ENCODE measurements at places on chromosomes 7 and 10.

GRCh38 chr10:47421057-47421952 is 37.2 kb upstream of the ZNF488 start:
- DNase-seq, result no peak

GRCh38 chr7:116173051-116174028 is 37.0 kb upstream of the TES start:
- no peak for DNase-seq

GRCh38 chr10:103277713-103278536 is 987 bp downstream of the INA start:
- DNase-seq, result no peak

DNA sequence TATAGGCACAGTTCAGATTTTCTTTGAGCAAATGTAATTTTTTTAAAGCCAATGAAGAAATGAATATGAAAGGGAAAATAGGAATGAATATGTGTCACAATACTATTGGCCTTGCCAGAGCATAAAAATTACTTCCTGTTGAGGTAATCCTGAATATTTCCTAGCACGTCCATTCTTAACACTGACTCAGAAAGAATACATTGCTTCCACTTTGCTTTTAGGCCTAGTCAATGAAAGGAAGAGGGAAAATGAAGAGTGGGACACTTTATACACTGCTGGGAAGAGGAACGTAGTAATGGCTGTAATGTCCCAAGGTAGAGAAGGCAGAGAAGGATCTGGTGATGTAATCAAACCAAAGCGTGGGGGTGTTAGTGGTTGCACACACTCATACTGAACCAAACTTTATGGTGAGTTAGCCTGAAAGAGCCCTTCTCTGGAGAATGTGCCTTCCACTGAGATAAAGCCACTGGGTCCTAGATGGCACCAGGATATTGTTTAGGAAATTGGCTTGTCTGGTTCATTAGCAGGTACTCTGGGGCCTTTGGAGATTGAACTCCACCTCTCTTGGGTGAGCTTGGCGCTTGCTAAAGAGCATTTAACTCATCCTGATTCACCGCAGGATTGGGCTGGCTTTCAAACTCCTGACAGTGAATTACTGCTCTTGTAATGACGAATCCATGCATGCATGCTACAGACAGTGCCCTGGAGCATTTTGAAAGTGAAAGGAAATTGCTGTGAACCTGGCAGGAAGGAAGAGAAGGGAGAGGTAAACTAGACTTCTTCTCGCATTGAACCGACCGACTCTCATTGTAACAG is 254.9 kb downstream of the KIAA1217 start:
- DNase-seq, result no peak

- DNase-seq, result no peak
Measured at GRCh38 chr7:102434039-102434486, 688 bp downstream of the ORAI2 start.

- DNase-seq, result no peak
Measured at GRCh38 chr10:100489396-100489795, 26.6 kb downstream of the WNT8B start.

GRCh38 chr10:101355072-101355706 is 1.2 kb downstream of the BTRC start:
- no peak for DNase-seq

DNA sequence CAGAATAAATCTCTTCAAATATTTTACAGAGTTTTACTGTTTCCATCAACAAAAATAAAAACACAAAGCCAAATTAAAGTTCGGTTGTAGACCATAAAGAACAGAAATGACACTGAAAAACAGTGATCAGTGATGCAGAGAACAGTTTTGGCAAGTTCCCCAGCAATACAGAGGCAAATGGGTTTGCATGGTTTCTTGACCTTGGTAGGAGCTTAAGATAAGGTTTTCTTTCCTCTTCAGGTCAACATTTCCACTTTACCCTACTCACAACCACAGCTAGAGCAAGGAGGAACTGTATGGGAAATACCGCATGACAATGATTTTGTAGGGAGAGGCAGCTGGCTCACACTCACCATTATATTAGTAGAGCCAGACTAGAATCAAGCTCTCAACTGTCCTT is 199.5 kb downstream of the SH2D4B start:
- no peak for DNase-seq
